ENCODE measurements at places on chromosomes 3 and 15.

- no peak for DNase-seq
Observed at GRCh38 chr3:195873281-195873887, 35.0 kb downstream of the TNK2 start.

DNA sequence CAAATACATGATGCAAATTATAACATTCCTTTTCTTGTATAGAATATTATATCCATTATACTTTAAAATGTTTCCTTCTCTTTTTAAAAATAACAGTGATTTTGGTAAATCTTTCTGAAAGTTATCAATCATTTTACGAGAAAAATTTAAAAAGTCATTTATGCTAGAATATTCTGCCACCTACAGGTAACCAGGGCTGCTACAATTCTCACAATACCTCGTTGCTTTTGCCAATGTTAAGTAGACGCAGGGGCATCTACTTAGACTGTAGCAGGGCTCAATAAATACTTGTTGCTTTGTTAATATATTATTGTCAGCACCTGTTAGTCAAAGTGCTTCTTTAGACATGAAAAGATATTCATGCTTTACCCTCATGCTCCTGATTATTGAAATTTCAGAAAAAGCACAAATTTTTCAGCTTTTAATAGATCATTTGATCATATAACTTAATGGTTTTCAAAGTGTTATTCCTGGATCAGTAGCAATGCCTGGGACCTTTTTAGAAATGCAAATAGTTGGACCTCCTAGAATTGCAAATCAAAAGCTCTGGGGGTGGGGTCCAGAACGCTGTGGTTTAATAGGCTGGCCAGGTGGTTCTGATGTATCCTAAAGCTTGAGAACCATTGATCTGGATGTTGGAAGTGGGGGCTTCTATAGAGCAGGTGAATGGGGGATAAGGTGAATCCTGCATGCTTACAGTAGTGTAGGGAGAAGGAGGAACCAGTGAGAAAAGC, 223.6 kb upstream of the PDZRN3 start:
- DNase-seq: no peak

DNA sequence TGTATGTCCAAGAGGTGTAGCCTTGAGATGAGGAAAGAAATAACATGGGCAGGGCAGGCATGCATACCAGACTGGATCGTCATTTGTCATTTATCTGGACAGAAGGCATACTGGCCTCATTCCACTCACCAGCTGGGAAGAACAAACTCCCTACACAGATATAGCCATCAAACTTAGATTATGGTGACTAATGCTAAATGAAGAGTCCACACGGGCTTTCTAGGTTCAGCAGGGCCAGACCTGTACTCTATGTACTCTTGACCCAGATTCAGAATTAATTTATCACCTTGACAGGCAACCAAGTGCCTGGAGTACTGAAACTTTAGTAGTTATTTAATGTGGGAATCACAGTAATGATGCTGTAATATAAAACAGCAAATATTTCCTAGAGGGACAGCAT, 164.3 kb upstream of the IL12A start:
- no peak for DNase-seq

DNA sequence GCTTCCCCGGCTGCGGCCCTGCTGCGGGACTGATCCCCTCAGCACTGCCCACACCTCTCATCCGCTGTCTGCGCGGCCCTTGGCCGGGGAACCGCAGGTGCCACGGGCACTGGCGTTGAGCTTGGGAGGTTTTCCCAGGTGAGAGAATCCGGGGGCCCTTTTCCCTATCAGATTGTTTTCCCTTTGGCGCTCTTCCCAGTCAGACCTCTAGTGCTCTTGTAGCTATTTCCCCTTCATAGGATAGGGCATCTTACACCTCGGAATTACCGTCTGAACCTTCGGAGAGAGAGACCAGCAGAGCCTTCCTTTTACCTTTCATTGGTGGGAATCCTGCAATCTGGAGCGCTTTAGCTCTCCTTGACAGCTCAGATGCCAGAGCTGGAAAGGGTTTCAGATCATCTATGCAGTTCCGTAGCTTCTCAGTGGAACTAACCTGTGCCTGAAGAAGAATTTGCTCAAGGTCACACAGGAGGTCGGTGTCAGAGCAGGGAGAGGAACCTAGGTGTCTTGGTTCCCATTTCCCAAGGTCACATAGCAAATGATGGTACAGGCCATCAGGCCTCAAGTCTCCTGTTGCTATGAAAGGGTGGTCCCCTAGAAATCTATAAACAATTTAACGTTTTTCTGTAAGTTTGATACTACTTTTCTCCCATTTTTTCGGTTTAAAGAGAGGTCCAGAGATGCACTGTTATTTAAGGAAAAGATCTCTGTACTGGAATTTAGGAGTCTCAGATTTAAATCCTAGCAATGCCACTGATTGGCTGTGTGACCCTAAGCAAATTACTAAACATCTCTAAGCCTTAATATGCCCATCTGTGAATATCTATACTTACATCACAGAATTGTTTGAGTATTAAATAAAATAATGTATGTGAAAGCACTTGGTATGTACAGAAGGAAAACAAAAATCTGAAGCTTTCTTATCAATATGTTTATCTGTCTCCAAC, 916 bp downstream of the IDH3A start:
- no peak for DNase-seq

DNA sequence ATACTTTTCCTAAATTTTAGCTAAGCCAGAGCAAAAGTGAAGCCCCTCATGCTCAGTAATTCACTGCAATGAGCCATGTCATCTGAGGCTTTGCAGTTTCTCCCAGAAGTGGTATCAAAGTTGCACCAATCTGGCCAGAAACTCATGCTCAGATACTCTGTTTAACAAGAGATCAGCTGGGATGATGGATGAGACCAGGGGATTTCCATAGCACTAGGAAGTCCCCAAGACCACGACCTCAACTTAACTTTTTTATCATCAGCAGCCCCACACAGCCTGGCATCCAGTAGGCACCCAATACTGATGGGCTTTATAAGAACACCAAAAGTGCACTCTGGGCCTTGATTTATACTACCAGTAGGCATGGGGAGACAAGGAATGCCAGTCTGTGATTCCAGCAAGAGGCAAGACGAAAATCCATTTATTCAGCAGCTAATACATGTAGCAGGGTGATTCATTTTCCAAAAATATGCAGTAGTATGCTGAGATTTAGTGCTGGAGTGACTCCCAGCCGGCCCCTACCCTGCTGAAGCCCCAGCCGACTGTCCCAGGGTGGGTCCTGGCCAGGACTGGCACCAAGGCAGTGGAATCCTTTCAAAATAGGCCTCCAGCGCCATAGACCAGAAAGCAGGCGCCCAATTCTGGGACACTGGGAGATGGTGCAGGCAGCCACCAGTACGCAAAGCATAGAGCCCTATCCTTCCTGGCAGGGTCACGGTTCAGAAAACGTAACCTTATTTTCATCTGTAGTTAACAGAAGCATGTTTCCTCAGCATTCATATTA, 612 bp upstream of the LDHAL6B start:
- DNase-seq: no peak

GRCh38 chr15:46329876-46330275, 695.0 kb downstream of the SQOR start:
- no peak for DNase-seq

GRCh38 chr3:9012521-9012920, 49.2 kb upstream of the RAD18 start:
- DNase-seq: no peak
